ENCODE measurements at places on chromosomes 6 and 20.

- DNase-seq, result no peak
Observed at GRCh38 chr6:166800137-166800536, 156.2 kb downstream of the RNASET2 start.

GRCh38 chr6:35686873-35687555, 1.7 kb downstream of the FKBP5 start:
- no peak for DNase-seq

DNA sequence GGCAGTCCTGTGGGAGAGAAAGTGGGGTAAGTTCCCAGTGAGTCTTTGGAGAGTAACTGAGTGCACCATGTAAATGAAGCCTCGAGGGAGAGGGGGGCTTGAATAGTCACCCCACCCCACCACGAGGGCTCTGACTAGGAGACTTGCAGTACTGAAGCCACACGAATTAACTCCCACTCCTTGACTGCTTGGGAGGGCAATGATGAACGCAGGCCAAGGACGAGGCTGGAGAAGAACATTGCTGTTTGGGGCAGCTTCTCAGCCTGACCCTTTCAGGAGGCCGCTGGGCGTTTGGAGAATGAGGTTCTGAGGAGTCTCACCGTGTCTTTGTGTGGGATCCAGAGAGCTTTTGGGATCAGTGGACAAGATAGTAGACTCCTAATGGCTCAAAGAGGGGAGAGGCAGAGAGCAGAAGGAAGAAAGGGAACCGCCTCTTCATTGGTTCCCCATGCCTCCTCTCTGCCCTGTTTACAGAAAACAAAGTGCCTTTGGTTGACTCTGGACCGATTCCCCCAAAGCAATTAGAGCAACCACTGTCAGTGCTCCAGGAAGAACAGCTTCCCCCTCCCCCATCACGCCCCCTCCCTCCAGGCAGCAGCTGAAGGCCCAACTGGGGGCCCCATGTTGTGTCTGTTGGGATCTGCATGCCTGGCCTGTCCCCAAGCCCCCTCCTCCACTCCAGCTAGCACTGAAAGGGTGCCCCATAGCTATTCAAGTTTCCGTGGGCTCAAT, 41.7 kb upstream of the CDKN1A start:
- no peak for DNase-seq

DNA sequence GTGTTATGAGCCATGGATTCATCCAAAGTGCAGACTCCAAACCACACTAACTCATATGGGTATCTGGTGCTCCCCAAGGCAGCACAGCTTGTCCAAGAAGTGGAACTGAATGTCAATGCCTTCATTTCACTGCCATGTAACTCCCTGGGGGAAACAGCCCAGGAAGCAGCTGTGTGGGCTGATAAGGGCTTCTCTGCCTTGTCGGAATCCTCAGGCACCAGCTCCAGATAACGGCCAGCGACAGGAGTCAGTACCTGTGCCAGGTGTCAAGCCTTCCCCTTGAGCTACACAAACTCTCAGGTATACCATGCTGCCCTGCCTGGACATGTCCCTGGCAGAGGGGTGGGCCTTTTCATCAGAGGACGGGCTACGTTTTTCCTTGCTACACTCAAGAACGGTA, 751.9 kb upstream of the CHD6 start:
- DNase-seq, result no peak

DNA sequence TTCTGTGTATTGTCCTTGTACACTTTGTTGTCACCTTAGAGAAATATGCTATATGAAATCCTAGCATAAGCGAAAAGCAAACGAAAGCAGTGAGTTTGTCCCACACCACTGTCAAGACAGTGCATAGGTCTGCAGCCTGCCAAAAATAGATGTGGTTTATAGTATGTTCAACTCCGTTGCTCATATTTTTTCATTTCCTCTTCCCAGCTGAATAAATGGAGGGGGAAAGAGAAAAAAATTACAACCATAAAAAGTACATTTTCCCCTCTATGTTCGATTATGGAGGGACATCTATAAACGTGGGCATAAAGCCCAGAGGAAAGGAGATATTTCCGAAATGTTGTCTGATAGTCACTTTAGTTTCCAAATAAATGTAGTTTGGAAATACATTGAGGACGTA, 25.8 kb downstream of the PRL start:
- no peak for DNase-seq

All from stimulated activated CD4-positive, alpha-beta T cell treated with anti-CD3 and anti-CD28 coated beads, Interleukin-1b, Interleukin-23, amount 100 ng/mL, for 1 hour (primary cell).